ENCODE measurements at places on chromosomes 16 and 17.

DNA sequence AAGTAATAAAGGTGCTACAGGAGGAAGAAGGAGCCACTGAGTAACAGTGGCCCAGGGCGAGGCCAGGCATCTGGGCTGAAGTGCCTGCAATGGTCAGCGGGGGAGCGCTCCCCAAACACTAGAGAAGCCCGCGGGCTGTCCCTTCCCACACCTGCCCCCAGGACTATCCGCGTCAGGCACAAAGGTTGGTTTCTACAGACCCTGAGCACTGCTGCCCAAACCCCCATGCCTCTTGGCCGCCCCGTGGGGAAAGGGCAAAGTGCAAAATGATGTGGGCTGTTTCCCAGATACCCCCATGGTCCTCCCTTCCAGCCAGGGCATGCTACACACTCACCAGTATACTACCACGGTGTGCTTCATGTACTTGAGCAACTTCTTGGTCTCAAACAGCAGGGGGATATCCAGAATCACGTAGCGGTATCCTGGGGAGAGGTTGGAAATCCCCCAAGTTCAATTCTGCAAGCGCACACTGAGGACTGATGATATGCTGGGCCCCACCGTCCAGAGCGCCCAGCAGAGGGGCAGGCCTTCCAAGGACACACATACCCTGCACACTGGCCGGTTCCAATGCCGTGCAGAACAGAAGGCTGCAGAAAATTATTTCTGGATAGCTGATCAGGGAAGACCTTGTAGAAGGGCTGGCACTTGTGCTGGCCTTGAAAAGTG lies 21.5 kb downstream of the DCAKD start:
- no peak for DNase-seq

- DNase-seq: no peak
Observed at GRCh38 chr16:20660325-20660724, 37.2 kb downstream of the ACSM1 start.

- no peak for DNase-seq
Observed at GRCh38 chr16:15810411-15810810, 46.4 kb downstream of the MYH11 start.

GRCh38 chr16:49670627-49671026 lies 185.3 kb downstream of the ZNF423 start:
- DNase-seq: no peak

DNA sequence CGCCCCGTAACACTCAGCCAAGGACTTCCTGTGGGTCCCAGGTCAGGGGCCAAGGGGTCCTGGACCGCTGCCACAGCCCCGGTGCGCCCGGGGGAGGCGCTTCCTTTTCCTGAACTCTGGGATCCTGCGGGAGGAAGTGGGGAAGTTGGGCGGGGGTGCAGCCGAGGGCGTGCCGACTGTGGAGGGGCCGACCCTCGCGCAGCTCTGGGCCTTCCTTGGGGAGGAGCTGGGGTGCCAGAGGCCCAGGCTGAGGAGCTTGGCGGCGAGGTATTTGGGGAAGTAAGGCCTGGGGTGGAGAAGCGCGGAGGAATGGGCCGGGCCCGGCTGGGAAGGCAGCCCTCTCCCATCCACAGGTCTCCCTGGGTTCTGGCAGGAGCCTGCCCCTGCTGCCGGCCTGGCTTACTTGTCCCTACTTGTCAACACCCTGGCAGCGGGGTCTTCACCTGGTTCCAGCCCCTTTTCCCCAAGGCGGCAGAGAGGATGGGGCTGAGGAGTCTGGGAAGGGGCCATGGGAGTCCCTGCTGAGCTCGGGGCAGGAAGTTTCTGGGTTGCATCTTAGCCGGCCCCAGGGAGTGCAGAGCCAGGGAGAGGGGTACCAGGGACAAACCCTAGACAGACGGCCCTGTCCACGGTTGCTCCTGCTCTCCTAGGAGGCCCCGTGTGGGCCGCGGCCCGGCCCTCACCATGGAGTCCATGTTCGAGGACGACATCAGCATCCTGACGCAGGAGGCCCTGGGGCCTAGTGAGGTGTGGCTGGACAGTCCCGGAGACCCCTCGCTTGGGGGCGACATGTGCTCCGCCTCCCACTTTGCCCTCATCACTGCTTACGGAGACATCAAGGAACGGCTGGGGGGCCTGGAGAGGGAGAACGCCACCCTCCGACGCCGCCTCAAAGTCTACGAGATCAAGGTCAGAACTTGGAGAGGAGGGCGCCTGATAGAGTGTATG lies 1.7 kb downstream of the TBKBP1 start:
- no peak for DNase-seq
